ENCODE measurements at places on chromosomes 13 and 19. TPM values are rescaled to one million over a fixed set of nuclear protein-coding genes. Genes with fewer than 3 reads are reported as not detected.

DNA sequence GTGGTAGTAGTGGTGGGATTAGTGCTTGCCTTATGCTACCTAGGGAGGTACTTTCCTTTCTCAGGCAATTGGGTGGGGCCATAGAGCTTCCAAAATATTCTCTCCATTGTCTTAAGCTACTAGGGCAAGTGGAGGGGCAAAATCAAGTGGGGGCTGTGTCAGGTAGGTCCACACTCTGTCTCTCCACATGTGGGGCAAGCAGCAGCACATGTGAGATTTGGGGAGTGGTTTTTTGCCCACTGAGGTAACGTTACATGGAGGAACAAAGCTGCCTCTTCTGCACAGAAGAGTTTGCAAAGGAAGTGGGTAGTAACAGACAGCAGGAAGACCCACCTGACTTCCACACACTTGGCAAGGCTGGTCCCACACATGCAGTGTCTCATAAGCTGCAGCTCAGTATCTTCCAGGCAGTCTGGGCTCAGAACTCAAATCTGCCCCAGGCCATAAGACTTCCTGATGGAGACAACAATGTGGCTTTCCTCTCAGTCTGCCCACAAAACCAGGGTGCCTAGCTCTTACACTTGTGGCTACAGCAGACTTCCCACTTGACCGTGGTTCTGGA lies 1581.5 kb upstream of the PCDH20 start:
- no peak for DNase-seq

DNA sequence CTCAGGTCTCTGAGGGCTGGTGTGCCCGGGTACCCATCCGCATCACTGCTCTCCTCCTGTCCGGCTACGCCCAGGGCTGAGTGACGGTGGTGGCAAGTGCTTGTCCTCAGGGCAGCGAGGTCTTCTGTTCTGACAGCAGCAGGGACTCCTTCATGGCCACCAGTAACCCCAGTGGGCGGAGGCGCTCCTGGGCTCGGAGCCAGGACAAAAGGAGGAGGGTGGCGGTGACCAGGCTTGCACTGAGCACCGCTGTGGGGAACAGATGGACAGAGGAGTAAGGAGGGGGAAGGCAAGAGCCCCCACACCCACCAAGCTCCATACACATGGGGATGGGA lies 5.8 kb downstream of the CD320 start:
- DNase-seq: no peak

GRCh38 chr13:33849211-33849610 lies 31.3 kb downstream of the RFC3 start:
- DNase-seq: no peak

DNA sequence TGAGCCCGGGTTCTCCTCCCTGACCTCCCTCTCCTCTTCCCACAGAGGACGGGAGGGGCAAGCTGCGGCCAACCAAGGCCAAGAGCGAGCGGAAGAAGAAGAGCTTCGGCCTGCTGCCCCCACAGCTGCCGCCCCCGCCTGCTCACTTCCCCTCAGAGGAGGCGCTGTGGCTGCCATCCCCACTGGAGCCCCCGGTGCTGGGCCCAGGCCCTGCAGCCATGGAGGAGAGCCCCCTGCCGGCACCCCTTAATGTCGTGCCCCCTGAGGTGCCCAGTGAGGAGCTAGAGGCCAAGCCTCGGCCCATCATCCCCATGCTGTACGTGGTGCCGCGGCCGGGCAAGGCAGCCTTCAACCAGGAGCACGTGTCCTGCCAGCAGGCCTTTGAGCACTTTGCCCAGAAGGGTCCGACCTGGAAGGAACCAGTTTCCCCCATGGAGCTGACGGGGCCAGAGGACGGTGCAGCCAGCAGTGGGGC lies 162.2 kb downstream of the KDM4B start:
- DNase-seq: no peak

The TRPC4 gene
- 14.3 TPM for total RNA-seq

GRCh38 chr13:92806215-92806614 lies 420.4 kb upstream of the GPC6 start:
- no peak for DNase-seq

DNA sequence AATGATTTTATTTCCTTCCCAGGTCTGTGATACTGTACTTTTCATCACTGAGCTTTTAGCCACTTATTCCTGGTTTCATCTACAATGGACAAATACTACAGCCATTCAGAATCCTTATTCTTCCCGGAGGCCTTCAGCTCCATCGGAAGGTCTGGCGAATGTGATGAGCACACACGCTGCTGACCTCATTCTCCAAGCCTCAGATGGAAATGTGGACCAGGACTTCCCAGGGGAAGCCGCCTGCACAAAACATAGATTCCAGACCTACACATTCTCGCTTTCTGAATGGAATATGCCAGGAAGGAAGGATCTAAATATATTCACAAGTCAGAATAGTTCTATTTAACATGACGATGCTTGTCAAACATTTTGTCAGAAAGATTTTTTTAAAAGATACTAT lies 75.6 kb downstream of the CDADC1 start:
- no peak for DNase-seq

DNA sequence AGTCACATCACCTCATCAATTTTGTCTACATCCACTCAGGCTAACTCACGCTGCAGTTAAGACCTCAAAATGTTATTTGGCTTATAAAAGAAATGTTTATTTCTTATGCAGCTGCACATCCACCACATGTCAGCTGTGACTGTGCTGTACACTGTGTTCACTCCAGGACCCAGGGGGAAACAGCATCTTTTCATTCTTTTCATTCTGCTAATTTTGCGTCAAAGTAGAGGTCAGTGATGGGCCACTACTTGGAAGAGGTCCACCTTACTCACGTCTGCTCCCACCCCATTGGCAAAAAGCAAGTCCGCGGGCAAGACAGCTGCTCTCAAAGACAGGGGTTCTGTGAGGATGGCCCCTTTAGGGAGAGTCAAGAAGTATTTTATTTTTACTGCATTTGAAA lies 4.5 kb upstream of the DCT start:
- DNase-seq: no peak

The SGCG gene
- not detected for total RNA-seq

DNA sequence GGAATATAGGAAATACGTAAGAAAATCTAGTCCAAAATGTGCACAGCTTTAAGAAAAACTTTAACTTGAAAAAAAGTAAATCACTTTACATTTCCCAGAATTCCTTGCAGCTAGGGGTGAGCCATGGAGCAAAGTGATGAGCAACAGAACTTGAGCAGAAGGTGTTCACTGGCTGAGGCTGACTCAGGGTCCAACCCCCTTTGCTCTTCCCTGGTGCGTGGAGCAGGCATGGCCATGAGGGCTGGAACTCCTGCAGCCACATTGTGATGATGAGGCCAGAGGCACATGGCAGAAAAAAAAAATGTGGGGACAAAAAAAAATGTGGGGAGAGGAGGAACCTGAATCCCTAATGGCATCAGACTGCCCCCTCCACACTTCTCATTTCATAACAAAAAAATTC lies 9.9 kb upstream of the PLA2G4C start:
- DNase-seq: no peak

- no peak for DNase-seq
Observed at GRCh38 chr13:48562296-48563066, 29.6 kb upstream of the RCBTB2 start.

The CEACAM1 gene
- total RNA-seq: not detected

- DNase-seq: no peak
Observed at GRCh38 chr19:15846923-15847322, 31.5 kb upstream of the OR10H1 start.

GRCh38 chr13:73602295-73602694 lies 531.9 kb downstream of the KLF12 start:
- no peak for DNase-seq
